ENCODE measurements at places on chromosomes 16 and 17.

- no peak for DNase-seq
Measured at GRCh38 chr17:11554042-11554441, 44.2 kb upstream of the DNAH9 start.

- DNase-seq: no peak
Measured at GRCh38 chr16:80063031-80063712, 462.6 kb upstream of the MAF start.

- DNase-seq: peak; percentile 23
Measured at GRCh38 chr16:90046971-90047713, 27.9 kb upstream of the DBNDD1 start.

- peak; percentile 75 for DNase-seq
Measured at GRCh38 chr17:49016775-49017463, 19.7 kb downstream of the IGF2BP1 start.

GRCh38 chr16:8717469-8717868, 43.1 kb downstream of the ABAT start:
- no peak for DNase-seq

- DNase-seq: no peak
Measured at GRCh38 chr17:49925921-49926320, 43.1 kb upstream of the DLX4 start.

DNA sequence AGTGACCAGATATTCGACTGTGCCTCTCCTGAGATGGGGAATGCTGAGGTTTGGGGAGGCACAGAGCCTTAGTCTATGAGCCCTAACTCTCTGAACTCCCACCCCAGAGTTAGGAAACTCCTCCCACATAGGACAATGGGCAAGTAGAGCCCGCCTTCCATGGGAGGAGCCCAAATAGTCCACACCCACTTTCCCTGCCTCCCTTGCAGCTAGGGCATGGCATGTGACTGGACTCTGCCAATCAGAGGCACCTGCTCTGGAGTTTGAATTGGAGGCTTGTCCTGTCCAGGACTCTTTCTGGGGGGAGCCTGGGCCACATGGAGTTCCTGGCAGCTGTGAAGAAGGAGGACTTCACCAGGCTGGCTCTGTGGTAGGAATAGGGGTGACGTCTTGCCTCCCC, 48.4 kb downstream of the SOCS1 start:
- peak; percentile 25 for DNase-seq
